NCI-H82 (cell line): ENCODE measurements at places on chromosomes 7 and 10.

- no peak for DNase-seq
Observed at GRCh38 chr10:46236941-46237681, 49.7 kb upstream of the ANTXRL start.

DNA sequence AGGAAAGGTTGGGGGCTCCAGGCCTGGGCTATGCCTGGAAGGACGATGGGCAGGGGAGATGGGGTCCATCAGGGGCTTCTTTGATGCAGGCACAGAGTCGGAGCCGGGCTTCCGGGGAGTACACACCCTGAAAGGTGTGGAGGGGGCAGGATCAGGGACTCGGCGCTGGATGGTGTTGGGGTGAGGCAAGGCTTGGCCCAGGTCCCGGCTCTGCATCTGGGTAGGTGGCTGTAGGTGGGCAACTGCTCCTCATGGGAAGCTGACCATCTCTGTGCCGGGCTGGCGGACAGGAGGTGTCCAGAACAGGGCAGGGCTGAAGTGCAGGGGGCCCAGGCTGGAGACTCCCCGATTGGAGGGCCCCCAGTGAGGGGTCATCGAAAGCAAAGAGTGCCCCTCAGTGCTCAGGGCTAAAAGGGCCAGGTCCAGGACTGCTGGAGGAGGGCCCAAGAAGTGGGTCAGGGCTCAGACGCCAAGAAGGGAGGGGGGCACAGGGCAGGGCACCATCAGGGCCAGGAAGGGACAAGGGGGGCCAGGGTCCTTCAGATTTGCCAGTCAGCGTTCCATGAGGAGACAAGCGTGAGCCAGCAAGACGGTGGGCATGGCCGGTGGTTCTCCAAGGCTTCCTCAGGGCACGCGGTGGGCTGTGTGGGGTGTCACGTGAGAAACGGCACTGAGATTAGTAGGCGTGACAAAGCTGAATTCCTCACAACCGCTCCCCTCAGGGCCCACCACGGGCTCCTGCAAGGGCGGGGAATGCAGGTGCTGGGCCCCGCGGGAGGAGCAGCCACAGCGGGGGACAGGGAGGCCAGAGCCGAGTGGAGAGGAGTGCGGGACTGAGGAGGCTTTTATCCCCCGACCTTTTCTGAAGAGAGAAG is 97.0 kb downstream of the BMS1 start:
- no peak for DNase-seq

GRCh38 chr10:44989597-44990301 is 11.0 kb upstream of the ZNF22 start:
- no peak for DNase-seq

DNA sequence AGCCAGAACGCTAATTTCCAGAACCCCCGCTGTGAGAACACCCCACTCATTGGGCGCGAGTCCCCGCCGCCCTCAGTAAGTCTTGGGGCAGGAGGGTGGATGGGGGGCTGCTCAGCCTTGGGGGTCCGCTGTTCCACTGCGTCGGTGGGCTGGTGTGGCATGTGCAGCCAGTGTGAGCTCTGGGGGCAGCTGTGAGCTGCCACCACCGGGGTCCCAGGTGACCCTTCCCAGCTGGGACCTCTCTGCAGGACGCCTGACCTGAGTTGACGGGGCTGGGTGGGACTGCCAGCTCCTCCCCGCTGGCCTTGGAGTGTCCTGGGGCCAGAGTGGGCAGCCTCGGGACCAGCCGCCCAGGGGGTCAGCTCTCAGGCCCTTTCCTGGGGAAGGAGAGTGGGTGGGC is 27.2 kb downstream of the TTYH3 start:
- DNase-seq: no peak

GRCh38 chr7:132108563-132108962 is 467.7 kb downstream of the PLXNA4 start:
- DNase-seq: no peak

DNA sequence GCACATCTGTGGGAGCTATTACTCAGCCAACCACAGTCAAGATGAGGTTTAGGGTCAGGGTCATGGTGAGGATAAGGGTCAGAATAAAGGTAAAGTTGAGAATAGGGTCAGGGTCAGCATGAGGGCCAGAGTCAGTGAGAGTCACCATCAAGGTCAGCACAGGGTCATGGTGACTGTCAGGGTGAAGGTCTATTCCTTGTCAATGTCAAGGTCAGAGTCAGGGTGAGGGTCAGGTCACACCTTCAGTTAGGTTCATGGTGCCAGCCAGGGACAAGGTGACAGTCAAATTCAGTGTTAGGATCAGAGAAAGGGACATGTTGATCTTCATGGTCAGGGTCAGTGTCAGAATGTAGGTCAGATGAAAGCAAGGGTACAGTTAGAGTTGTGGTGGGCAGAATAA is 14.1 kb downstream of the MRPS24 start:
- DNase-seq: no peak

GRCh38 chr7:127252778-127253280 is at the start of gene GRM8:
Gene GRM8 (minus strand): TSS chr7:127252941.
- peak; percentile 85 for DNase-seq

- DNase-seq: no peak
Observed at GRCh38 chr10:59252491-59252890, 76.0 kb downstream of the PHYHIPL start.

DNA sequence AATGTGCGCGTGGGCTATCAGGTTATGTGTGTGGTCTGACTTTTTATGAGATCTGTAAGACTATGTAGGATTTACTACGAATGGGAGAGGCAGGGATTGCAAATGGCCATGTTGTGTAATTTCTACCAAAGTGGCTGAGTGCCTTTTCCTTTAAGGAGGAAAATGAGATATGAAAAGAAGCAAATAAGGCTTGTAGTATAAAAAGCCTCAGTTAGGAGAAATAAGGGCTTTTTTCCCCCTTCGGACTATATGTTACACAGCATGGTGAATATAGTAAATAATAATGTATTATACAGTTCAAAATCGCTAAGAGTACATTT is 447 bp upstream of the GPAM start:
- DNase-seq: no peak

DNA sequence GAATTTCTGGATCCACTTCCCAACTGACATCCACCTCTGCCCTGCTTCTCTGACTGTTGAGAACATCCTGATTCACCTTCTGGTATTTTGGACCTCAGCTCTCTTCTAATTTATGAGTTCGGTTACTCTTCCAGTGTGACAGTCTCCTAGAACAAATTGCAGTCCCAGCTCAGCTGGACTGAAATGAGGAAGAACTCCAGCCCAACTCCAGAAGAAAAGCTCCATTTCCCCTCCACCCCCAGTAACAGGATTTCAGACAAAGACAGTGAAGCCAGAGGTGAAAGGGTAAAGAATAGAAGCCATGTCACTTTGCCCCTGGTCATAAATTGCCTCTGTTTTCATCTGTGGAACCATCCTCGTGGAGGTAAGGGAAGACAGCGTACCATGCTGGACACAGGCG is 26.2 kb upstream of the INHBA start:
- no peak for DNase-seq

- DNase-seq: peak; percentile 31
Observed at GRCh38 chr10:11742009-11742778, at the start of gene ECHDC3. Gene ECHDC3 (plus strand): TSS chr10:11742382. CDS start chr10:11742577, 195 bp downstream.

GRCh38 chr7:20348125-20348807 is 17.6 kb downstream of the ITGB8 start:
- no peak for DNase-seq

DNA sequence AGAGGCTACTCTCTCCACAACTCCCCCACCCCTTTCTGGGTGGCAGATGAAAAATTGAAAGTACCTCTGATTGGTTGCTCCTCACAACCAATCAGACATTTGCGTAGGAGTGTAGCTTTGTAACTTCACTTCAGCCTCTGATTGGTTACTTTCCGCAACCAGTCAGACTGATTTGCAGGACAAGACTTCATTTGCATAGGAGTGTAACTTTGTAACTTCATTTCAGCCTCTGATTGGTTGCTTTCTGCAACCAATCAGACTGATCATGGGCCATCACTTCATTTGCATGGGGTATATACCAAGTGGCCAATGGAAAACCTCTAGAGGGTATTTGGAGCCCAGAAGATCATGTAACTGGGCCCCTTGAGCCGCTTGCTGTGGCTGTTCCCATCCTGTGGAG is 25.6 kb downstream of the CDNF start:
- DNase-seq: no peak

- no peak for DNase-seq
Observed at GRCh38 chr7:32406386-32406785, 83.8 kb downstream of the LSM5 start.

GRCh38 chr10:37710831-37711616 is 146.4 kb downstream of the ZNF248 start:
- no peak for DNase-seq

GRCh38 chr10:118767297-118768040 is 12.7 kb upstream of the CACUL1 start:
- peak; percentile 8 for DNase-seq

- no peak for DNase-seq
Observed at GRCh38 chr10:31358688-31359330, 39.8 kb downstream of the ZEB1 start.

- DNase-seq: peak; percentile 73
Observed at GRCh38 chr7:1176891-1177373, 16.9 kb upstream of the ZFAND2A start.

DNA sequence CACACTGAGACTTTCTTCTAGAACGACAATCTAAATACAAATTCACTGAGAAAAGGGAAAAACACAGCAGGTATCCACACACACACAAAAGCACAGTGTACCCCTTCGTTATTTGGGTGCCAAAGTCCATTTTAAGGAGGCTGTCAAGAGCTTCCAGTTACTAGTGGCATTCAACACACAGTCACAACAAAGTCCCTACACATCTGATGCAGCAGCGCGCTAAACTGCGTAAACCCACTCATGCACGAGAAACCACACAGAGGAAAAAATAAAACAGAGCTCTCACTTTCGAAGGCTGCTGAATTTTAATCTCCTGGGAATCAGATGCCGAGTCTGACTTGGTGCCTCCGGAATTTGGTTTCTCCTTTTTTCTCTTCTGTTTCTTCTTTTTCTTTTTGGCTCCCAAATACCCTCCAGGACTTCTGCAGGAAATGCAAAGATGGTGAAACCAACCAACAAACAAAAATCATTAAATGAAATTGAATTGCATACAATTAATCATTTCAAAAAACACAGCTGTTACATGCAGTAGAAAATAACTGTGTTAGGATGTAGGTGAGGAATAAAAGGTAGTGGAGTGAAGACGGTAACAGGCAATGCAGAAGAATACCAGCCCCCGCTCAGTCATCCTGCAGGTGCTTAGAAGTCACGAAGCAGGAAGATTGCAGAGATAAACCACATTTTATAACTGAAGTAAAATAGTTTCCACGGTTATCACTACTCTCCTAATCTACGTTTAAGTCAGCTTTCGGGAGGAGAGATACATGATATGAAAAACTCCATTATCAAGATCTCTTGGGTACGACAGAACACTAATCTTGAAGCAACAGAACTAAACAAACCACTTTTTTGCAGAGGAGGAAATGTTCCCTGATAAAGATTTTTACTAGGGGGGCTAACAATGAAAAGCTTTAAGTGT is 27.1 kb downstream of the NMT2 start:
- DNase-seq: peak; percentile 39

GRCh38 chr10:132111121-132111731 is 45.5 kb downstream of the JAKMIP3 start:
- DNase-seq: no peak

DNA sequence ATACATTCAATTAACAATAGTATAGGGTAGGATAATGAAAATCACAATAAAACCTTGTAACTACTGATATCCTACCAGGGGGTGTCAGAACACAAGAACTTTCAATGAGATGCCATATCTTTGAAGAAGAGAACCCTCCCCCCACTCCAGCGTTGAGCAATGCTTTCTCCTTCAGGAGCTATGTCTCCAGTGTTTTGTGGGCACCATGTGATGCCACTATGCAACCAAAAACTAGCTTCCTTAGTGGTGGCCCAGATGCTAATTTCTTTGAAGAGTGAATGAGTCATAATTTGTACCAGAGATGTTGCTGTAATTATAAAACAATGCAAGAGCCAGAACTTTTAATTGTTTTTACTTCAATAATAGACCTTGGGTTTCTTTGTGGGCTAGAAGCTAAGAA is 76.0 kb upstream of the ADO start:
- DNase-seq: no peak

DNA sequence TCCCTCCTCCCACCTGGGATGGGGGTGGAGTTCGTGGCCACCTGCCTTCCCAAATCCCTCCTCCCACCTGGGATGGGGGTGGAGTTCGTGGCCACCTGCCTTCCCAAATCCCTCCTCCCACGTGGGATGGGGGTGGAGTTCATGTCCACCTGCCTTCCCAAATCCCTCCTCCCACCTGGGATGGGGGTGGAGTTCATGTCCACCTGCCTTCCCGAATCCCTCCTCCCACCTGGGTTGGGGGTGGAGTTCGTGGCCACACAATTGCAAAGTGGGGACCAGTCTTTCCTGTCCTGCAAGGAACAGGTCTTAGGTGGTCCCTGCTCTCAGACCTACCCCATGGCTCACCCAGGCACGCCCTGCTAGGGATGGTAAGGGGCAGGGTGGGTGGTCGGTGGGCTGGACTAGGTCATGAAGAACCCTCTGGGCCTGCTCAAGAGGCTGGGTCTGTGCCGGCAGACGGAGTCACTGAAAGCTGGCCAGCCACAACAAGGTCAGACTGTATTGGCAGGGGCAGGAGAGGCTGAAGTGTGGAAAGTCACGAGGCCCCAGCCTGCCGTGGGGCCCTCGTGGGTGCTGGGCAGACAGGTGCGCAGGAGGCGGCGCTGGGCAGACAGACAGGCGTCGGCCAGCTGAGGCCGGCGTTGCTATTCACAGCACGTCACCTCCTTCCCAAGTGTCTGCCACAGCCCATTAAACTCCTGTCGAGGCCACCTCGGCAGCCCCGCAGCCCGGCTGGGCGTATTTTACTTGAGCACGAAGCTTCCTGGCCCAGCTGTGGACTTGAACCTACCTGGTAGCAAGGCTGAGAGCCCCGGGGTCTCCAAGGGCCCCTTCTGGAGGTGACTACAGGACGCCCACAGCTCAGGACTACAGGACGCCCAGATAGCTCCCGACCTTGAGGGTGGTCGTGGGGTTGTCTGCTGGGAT is 4.1 kb downstream of the KNDC1 start:
- no peak for DNase-seq

DNA sequence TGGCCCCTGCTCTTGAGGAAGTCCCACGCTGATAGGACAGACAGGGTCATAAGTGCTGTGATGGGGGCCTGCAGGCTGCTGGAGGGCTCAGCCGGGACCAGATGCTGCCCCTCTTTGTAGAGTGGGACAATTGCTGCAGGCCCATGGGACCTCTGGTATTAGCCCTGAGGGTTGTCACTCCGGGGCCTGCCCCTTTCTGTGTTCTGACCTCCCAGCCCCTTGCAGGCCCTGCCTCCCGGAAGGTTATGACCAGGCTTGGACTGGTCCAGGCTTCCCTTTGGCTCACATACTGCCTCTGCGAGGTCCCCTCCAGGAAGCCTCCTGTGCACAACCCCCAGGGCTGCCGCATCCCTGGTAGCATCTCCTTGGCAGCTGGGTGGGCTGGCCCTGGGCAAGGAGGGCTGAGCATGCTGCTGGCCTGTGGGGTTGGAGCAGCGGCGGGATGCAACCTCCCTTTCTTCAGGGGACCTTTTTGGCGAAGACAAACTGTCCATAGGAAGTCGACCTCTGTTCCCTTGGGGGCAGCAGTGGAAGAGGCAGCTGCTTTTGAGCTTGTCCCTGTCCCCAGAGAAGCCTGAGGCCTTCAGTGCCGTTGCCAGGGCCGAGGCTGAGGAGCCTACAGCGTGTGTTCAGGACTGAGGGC is 8.8 kb downstream of the LIMK1 start:
- no peak for DNase-seq

- DNase-seq: no peak
Observed at GRCh38 chr7:141301544-141301943, 227.7 kb downstream of the TMEM178B start.

GRCh38 chr10:76126607-76127527 is 695.4 kb downstream of the LRMDA start:
- DNase-seq: no peak
